ENCODE measurements at places on chromosomes 1 and 21.

DNA sequence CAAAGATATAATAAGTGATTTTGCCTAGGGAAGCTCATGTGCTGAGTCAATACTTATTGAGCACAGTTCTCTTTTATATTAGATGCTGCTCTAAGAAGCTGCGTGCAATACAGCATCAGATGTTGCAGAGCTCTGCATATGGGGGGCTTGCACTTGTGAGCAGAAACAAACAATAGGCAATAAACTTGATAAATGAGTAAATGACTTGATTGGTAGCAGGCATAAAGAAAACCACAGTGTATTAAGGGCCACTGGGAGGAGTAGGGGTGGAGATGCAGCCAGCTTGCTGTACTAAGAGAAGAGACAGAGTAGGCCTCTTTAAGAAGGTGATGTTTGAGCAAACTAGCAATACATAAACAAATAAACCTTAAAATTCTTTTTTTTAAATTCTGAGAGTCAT lies 598.5 kb upstream of the ADAMTS5 start:
- no peak for DNase-seq

GRCh38 chr1:212437179-212437798 lies 4.6 kb downstream of the NENF start:
- DNase-seq = no peak

- no peak for DNase-seq
These were observed 223.1 kb upstream of the IRF2BP2 start for GRCh38 chr1:234833118-234833517.

DNA sequence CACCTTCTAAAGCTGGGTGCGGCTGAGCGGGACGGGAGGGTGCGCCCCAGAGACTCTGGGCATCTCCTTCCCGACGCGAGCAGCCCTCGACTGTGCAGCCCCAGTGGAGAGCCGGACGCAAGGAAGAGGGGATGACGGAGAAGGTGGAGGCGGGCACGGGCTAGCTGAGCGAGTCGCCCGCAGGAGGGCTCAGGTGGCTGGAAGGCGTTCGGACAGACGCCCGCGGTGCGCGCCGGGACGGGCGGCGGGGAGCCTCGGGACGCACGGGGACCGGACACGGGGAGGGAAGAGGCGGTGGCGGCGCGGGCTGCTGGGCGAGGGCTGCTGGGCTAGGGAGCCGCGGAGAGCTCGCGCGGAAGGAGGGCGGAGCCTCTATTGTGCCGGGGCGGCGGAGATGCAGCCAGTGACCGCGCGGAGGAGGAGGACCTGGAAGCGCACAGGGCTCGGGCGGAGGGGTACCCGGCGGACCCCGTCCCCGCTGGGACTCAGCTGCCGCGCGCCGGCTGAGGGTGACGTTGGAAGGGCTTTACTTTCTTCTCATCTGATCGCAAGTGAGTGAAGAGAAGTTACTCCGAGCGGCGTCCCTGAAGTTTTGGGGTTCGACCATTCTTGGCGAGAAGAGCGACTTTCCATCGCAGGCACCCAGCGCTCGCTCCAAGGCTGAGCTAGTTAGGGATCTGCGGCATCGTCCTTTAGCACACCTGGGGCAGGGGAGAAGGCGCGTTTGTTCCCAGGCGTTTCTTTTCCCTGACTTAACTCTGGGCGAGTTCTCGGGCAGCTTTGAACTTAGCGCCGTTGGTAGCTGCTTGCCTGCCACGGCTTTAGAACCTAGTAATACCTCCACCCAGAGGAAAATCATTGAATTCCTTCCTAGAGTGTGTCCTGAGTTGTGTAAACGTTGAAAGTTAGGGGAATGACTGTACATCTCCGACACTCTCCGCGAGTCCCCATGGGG lies at the start of gene OLFML2B:
Gene OLFML2B (minus strand): TSS at position 323 of the 955 bp plus-strand sequence. CDS start 439 bp downstream, outside the sequence.
- DNase-seq = peak; percentile 29

- no peak for DNase-seq
These were observed 13.8 kb upstream of the FGR start for GRCh38 chr1:27648602-27649305.

DNA sequence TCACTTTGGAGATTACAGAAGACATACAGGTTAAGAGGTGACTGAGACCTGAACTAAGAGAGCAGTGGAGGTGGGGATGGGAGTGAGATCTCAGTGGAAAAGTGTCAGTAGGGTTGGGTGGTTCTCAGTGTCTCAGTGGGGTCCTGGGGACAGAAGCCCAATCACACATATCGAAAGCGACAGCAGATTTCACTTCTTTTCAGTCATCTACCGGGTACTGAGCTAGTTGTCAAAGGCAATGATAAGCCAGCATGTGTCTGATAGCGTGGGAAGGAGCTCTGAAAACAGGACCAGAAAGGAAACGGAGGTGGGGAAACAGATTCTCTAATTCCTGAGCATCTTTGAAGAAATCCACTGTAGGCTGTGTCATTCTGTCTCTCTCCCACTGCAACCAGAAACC lies 59.5 kb downstream of the RHOU start:
- DNase-seq = peak; percentile 45
